Neural progenitor cell (in vitro differentiated cells): ENCODE measurements at places on chromosomes 11 and 22. TPM values are rescaled to one million over a fixed set of nuclear protein-coding genes. Genes with fewer than 3 reads are reported as not detected.

Gene KRTAP5-2
- not detected in 2 replicates for total RNA-seq

Gene RFPL1
- total RNA-seq = not detected in 2 replicates

Gene PPM1F
- 18.0 and 39.0 TPM in 2 replicates for total RNA-seq

Gene CD6
- total RNA-seq = not detected in 2 replicates

Gene OR8D4
- not detected in 2 replicates for total RNA-seq

Gene OR4D5
- total RNA-seq = not detected in 2 replicates

Gene CDKN1C
- 47.8 and 49.3 TPM in 2 replicates for total RNA-seq

Gene MMP11
- 4.1 and 13.7 TPM in 2 replicates for total RNA-seq

Gene TSGA10IP
- 3.0 and 7.3 TPM in 2 replicates for total RNA-seq

Gene OR52H1
- not detected in 2 replicates for total RNA-seq

Gene QSER1
- total RNA-seq = 49.4 and 79.2 TPM in 2 replicates

Gene TP53AIP1
- total RNA-seq = not detected in 2 replicates

Gene KCNK4
- 0.19 TPM in 1 of 2 replicates, not detected in the other for total RNA-seq

Gene SOX10
- total RNA-seq = 0.99 and 4.5 TPM in 2 replicates

Gene TIGD3
- total RNA-seq = 2.5 and 4.3 TPM in 2 replicates

Gene FGF19
- 0.09 TPM in 1 of 2 replicates, not detected in the other for total RNA-seq

Gene VPS11
- 10.4 and 20.7 TPM in 2 replicates for total RNA-seq

Gene FERMT3
- 0.31 TPM in 1 of 2 replicates, not detected in the other for total RNA-seq

Gene MICAL3
- total RNA-seq = 32.7 and 33.6 TPM in 2 replicates

Gene RASL10A
- 0.09 and 0.26 TPM in 2 replicates for total RNA-seq

Gene HSPB2
- not detected in 2 replicates for total RNA-seq
